Panc1 (cell line): ENCODE measurements at places on chromosomes 12 and 14. TPM values are rescaled to one million over a fixed set of nuclear protein-coding genes. Genes with fewer than 3 reads are reported as not detected.

Gene MAP3K9
- 12.1 TPM for total RNA-seq

DNA sequence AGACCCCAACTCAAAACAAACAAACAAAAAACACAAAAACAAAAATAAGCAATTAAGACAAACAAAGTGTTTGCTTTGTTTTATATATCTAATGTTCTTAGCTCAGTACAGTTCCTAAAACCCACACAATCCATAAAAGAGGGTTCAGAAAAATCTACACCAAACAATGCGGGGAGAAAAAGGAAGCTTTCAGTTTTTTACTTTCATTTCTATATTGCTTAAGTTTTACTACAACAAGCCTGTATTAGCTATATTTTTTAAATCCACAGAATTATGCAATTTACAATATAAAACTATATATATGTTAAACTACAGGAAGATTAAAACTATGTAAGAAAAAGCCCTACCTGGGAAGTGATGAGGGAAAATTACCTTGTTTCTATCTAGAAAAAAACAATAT lies 41.4 kb downstream of the CLIP1 start:
- DNase-seq = no peak

- peak; percentile 53 for DNase-seq
Observed at GRCh38 chr12:91382081-91382543, 199.5 kb upstream of the DCN start.

Gene AHNAK2
- total RNA-seq = 223 TPM

- no peak for DNase-seq
Observed at GRCh38 chr14:105041841-105042765, 21.2 kb upstream of the CDCA4 start.

Gene CCDC85C
- 96.6 TPM for total RNA-seq
